ENCODE measurements at places on chromosomes 7 and 10. TPM values are rescaled to one million over a fixed set of nuclear protein-coding genes. Genes with fewer than 3 reads are reported as not detected.

The SLC18A2 gene
- 1.1 TPM for polyA plus RNA-seq

The CALU gene
- polyA plus RNA-seq, result 167 TPM

The ADIRF gene
- 9.2 TPM for polyA plus RNA-seq

The RNF32 gene
- polyA plus RNA-seq, result 2.7 TPM

The BLNK gene
- 33.5 TPM for polyA plus RNA-seq

DNA sequence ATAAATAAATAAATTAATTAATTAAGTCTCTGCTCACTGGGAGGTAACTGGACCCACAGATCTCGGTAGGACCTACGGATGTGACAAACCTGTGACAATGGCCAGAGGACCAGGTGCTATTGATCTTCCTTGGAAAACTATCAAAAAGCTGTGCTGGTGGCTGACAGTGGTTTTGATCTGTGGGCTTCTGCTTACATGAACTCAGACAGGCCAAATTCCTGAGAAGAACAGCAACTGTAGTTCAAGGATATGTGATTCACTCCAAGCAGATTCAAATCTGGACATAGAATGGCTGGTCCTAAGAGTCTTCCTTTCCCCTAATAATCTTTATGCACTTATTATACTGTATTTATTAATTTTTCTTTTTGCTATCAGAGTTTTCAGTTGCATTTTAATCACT lies 80.0 kb downstream of the ATXN7L1 start:
- no peak for DNase-seq

DNA sequence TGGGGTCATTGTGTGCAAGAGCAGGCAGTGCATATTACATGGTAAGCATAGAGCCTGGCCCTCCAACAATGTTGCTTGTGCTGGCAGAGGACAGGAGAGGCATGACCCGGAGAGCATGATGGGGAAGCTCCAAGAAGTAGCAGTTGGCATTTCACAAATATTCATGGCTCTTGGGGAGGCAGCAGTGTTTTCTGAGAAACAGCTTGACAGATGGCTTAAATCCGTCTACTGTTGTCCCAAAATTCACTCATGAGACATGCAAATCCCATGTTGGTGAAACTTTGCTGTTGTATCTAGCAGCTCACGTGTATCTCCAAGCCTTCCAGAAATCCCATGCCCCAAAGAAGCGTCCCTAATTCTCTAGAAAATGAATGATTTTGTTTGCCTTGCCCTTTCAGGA lies 487.0 kb downstream of the SORCS3 start:
- no peak for DNase-seq

GRCh38 chr7:17512181-17512675 lies 213.8 kb downstream of the AHR start:
- no peak for DNase-seq

- no peak for DNase-seq
These were observed 4.2 kb upstream of the FOXL3 start for GRCh38 chr7:285731-286130.

DNA sequence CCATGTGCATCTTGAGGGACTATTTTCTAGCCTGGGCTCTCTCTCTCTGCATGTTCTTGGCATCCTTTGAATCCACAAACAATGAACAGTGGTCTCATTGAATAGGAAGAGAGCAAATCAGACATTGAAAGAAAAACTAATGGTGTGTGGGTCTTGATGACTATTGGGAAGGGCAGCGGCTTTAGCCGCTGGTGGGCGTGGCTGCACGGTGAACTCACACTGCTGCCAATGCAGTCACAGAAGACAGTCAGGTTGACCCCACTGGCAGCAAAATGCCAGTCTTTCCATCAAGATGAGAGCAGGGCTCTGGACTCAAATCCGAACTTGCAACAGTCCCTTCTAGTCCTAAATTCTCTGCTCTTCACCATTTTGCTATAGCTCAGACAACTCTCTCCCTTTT lies 91.0 kb downstream of the ADARB2 start:
- no peak for DNase-seq

DNA sequence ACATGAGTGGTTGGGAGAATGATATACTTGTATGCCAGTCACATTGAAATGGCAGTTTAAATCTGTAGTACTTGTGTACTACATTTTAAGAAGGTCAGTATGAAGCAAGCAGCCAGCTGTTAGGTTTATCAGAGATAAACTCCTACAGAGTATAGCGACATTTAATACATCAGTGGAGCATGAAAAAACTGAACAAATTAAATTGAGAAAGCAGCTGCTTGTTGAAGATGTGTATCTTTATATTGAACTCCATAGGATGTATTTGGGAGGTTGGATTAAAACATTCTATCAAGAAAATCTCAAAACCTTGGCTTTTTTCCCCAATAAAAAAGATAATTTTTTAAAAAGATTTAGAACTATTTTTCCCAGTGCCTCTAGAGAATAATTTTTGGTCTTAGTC lies 47.8 kb downstream of the PHF14 start:
- DNase-seq, result no peak

- DNase-seq, result no peak
These were observed 322.6 kb upstream of the KIAA1217 start for GRCh38 chr10:23886355-23886754.

DNA sequence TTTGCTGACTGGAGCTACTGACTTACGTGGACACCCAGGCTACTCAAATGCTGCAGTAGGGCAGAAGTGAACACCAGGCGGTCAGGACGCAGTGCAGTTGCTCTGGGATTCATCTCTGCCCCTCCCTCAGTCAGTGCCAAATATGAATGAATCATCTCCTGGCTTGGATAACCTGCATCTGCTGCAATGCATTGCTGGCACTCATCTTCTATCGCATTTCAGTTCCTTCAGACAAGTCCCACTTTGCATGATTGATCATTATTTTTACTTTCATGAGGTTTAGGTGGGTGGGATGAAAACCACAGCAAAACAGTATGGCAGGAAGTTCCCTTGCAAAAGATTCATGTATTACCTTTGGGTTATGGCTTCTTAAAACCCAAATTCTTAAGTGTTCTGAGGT lies 224.6 kb upstream of the NRP1 start:
- DNase-seq, result no peak

GRCh38 chr10:9051328-9051974 lies 997.0 kb downstream of the GATA3 start:
- DNase-seq, result no peak

GRCh38 chr10:23370106-23370505 lies 25.5 kb upstream of the C10orf67 start:
- peak; percentile 28 for DNase-seq

DNA sequence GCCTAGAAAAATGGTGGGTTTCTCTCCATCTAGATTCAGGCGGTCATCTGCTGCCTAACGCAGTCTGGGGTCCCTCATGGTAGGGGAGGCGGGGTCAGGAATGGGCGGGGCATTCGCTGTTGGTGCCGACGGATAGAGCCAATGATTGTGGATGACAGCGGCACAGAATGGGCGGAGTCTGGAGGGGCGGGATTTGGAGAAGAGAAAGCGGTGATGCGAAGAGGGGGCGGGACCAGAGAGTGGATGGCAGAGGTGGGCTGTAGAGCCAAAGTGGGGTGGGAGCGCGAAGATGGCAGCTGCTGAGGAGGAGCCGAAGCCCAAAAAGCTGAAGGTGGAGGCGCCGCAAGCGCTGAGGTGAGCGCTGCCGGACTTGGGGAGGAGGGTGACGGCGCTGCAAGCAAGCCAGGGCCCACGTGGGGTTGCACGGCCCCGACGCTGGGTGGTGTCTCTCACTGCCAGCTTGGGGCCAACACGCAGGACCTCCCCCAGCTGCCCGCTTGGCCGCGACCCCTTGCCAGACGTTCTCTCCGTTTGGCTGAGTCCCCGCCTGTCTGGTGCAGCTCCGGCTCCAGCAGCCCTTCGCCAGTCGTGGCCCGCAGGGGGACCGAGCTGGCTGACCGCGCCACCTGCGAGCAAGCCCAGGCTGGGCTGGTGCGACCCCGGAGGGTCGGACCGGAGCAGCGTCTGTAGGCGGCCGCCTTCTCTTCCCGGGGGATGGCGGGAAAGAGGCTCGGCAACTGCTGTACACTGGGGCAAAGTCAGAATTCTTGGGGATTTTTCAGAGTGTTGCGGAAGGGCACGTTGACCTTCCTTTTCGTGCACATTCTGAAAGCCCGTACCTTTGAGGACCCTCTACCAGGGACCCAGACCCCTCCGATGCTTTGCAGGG lies at the start of gene ADK:
Gene ADK (plus strand): TSS at position 232 of the 889 bp plus-strand sequence. CDS start 58 bp downstream, at position 290.
- peak; percentile 99 for DNase-seq

- DNase-seq, result no peak
These were observed 108.9 kb upstream of the FAM3C start for GRCh38 chr7:121505021-121505420.

DNA sequence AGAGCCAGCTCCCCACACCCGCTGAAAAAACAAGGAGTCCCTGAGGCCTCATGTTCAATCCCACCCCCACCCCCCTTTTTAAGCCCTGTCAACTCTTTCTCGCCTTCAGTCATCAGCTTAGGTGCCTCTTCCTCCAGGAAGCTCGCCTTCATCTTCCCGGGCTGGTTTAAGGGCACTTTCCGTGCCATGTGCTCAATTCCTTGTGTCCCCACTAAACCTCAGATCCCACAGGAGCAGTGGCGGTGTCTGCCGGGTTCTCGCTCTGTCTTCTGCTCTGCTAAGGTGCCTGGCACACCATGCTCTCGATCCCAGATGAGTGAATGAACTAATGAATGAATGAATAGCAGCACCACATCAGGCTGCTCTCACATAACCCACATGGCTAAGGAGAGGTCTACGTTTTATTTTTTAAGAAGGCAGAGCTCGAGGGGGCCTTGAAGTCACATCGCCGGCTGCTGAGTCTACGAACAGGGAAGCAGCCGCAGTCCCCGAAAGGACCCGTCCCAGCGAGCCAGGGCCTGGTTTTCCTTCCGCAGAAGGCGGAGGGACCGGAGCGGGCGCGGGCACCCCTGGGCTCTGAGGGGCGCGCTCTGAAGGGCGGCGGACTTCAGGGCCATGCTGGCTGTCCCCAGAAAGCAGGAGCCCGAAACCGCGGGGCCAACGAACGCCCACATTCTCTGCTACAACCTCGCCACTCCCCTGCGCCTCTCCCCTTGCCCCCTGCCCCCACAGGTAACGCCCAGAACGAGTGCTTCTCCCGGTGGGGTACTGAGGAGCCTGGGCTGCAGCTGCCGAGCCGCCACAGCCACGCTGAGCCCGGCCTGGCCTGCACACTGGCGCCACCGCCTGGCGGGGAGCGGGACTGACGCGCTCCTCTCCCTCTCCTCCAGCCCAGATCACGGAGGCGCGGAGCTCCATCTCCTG lies 73.4 kb upstream of the KCNMA1 start:
- DNase-seq, result peak; percentile 61

DNA sequence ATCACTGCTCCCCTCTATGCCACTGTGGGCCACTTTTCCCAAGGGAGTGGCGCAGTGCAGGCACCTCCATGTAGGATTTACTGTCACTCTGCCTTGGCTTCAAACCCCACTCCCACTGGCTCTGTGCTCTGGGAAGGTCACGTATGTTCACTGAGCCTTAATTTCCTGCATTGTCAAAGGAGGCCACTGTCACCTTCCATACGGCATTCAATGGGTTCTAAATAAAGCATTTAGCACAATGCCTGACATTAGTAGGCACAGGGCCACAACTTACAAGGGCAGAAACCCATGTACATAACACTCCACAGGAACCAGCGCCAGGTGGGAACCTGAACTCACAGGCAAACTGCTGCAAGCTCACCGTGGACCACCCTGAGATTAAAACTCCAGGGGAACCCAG lies 196.4 kb downstream of the USP6NL start:
- no peak for DNase-seq

- no peak for DNase-seq
These were observed 8.8 kb downstream of the PARP12 start for GRCh38 chr7:140053812-140054539.

- no peak for DNase-seq
These were observed 159.6 kb downstream of the NRP1 start for GRCh38 chr10:33174674-33175434.
